CD4-positive, alpha-beta T cell treated with Interleukin-6 at 100 ng/mL for 8 hours (primary cell): ENCODE measurements at places on chromosomes 5 and 9.

GRCh38 chr5:74722271-74722670, 37.2 kb downstream of the HEXB start:
- DNase-seq: no peak

DNA sequence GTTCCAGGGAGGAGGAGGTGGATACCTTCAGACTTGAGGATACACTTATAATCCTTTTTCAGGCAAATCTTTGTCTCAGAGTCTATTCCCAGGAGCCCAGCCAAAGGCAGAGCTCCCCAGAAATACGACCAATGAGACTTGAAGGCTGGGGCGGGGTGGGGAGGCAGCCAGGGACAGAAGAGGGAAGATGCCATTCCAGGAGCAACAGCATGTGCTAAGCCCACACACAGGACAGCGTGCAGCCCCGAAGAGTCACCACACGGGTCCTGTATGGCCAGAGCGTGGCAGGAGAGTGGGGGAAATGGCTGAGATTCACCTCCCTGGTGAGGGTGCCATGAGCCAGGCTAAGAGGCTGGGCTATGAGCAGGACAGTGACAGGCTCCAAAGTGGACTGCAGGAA, 35.2 kb downstream of the WHRN start:
- DNase-seq: no peak

- no peak for DNase-seq
Measured at GRCh38 chr5:6193310-6193709, 185.0 kb downstream of the MED10 start.

GRCh38 chr9:123631862-123632261, 275.9 kb downstream of the CRB2 start:
- DNase-seq: no peak

- no peak for DNase-seq
Measured at GRCh38 chr5:122390154-122390553, 78.1 kb downstream of the SNCAIP start.

GRCh38 chr9:109520475-109521132, 22.5 kb upstream of the PTPN3 start:
- no peak for DNase-seq

- no peak for DNase-seq
Measured at GRCh38 chr5:75071100-75071499, 18.7 kb upstream of the GCNT4 start.

DNA sequence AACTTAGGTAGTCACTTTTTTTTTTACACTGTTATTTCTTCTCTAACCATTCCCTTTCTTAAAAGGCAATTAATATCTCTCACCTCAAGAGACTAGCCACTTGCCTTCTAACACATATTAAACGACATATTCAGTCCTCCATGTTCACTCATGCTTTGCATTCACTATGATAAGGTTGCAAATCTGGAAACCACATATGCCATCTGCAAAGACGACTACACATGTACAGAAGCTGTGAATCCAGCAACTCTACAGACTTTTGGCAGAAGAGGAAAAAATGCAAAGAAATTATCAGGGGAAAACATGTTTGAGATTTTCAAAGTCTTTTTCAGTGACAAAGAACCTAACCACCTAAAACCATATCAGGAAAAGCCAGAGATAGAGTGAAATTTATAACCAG, 112.1 kb downstream of the EPB41L4A start:
- DNase-seq: no peak

DNA sequence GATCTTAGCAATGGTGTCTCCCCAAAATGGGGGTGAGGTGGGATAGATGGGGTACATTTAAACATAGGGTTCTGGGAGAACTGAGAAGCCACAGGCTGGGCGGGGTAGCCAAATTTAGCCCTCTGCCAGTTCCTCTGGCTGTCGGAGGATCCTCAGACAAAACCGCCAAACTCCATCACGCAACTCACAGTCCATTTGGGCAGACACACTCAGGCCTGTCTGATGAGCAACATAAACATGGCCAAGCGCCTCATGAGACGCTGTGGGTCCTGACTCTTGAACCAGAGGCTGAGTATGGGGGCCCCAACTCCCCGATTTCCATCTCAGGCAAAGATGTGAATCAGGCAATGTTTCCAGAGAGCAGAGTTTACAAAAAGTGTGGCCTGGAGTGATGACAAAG, 162.3 kb downstream of the FGF18 start:
- DNase-seq: no peak

DNA sequence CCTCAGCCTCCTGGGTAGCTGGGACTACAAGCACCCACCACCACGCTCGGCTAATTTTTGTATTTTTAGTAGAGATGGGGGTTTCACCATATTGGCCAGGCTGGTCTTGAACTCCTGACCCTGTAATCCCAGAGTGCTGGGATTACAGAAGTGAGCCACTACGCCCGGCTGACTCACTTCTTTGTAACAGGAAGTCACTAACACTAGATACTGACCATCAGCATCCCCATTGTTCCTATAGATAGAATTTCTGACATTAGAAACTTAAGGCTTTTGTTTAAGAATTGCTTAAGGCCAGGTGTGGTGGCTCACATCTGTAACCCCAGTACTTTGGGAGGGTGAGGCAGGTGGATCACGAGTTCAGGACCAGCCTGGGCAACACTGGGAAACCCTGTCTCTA, 42.2 kb downstream of the LEAP2 start:
- DNase-seq: no peak

- DNase-seq: no peak
Measured at GRCh38 chr5:6868171-6868570, 154.9 kb downstream of the TENT4A start.

DNA sequence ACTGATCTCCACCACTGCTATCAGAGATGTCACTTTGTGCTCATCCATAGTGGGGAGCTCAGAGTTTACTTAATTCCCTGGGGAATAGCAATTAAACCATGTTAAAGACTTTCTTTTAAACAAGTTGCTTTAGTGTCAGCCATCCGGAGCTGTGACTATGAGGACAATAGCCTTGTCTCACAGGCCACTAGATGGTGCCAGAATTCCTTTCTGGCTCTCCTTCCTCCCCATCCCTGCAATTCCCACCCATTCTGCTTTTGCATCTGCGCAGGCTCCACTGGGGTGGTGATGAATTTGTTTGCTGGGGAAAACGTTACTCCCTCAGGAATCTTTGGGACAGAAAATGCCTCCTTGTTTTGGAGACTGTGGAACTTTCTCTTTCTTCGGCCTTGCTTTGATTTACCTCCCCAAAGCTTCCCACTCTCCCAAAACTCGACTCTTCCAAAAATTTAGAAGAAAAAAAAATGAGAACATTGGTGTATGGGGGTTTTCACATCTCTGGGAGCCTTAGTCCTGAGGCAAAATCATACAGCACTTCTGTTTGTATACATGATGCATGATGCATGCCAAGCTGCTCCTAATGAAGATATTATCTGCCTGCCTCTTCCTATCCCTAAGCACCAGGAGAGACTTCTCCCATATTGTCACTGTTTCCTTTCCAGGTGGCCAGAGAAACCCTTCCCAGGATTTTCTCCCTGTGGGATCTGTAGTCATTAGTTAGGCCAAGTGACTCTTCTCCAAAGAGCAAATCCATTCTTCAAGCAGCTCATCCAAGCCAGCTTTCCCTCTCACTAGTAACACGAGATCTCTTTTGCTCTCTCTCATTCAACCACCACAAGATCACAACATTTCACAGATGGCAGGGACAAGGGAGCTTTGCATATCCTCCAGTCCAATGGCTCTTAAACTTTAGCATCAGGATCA, 466.1 kb downstream of the TLR4 start:
- no peak for DNase-seq

DNA sequence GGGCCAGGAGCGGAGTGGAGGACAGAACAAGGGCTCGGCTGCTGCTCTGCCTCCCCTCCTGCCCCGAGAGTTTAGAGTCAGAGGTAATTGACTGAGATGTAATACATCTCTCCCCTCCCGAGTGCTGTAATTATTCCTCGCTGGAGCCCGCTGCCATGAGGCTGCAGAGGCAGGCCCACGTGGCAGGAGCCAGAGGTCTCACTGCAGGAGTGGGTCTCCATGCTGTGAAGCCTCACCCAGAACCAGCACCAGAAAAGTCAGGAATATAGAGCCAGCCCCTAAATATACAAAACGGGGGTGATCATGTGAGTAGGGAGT, 2.5 kb downstream of the FAM163B start:
- DNase-seq: no peak

DNA sequence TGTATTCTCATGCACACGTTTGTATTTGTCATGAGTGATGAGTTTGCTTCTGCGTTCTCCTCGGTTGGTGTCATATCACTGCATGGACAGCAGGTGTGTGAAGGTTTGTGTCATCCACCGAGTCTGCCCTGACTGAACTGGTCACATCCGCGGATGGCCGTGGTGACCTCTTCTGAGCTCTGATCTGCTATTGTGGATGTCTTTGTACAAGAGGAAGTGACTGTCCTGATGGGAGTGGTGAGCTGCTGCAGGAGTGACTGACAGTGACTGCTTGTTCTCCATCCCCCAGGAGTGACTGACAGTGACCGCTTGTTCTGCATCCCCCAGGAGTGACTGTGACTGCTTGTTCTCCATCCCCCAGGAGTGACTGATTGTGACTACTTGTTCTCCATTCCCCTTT, 69.9 kb downstream of the EHMT1 start:
- DNase-seq: no peak

DNA sequence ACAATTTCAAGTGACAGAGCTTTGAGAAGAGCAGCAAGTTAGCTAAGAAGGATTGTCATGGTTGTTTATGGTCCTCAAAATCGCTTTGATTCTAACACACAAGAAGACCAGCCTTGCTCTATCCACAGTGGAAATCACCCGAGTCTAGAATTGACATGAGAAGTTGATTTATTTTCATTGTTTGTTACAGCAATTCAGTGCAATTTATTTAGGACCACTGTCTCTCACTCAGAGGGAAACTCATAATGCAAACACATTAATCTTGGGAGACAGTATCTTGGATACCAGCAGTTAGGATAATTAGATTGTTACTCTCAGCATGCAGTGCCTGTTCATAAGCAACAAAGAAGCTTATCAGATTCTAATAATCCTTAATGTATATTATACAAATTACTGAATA, 498.9 kb downstream of the NTRK2 start:
- DNase-seq: no peak

DNA sequence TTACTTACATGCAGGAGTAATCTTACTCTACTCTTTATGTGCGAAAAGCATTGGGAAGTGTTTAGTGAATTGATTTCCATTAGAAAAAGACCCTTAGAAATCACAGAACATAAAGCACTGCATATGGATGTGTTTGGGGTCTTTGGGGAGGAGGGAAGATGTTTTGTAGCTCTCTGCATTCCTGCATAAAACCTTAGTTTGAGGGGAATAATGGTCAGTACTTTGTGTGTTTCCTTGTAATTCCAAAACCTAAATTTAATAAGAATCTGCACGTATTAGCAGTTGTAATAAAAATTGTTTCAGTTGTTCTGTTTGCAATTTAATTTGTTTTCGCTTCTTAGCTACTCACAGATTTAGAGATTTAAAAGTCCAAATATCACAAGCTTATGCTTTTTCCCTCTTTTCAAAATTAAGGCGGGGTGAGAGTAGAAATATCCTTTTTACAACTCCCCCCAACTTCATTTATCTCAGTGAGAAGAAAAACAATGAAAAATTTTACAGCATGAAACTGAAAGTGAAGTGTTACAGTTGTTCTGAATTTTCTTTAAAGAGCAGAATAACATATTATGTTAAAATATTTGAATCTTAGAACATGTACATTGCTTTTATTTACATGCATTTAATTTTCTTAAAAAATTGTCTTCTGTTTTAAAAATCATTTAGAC, 143.8 kb downstream of the SMARCA2 start:
- no peak for DNase-seq

- no peak for DNase-seq
Measured at GRCh38 chr5:164119806-164120447, 614.5 kb downstream of the MAT2B start.

DNA sequence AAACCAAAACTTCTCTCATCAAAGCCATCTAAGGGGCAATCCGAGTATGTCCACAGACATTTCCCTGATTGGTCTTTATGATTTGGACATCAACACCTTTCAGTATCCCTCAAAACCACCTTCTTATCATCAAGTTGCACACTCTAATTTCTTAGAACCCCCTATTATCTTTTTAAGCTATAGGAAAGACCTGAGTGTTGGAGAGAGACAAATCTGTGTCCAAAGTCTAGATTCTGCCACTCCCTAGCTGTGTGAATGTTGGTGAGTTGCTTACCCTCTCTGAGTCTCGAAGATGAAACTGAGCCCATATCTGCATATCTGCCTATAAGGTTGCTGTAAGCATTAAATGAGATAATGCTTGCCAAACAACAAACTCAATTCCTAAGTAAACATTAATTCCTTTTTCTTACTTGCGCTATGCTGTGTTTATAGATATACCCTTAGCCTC, 159.1 kb downstream of the DOCK8 start:
- no peak for DNase-seq

GRCh38 chr5:138998521-138998920, 123.4 kb upstream of the LRRTM2 start:
- DNase-seq: no peak

- DNase-seq: no peak
Measured at GRCh38 chr5:135437422-135437795, 9.7 kb downstream of the DCANP1 start.

DNA sequence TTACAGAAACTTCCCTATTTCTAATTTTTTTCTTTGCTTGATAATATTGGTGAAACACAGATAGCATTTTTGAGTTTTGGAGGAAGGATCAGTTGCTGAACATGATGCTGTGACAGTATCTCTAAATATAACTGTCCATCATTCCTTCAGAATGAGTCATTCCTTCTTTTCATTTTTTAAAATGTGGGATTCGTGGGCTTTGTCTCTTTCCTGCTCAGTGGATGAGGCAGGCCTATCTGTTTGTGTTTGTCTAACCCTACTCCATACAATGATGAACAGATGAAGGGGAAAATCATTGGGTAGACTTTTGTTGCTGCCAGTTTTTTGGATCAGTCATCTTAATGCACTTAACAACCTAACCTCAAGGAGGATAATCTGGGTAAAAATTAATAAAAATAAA, 15.7 kb upstream of the OR13C8 start:
- no peak for DNase-seq

DNA sequence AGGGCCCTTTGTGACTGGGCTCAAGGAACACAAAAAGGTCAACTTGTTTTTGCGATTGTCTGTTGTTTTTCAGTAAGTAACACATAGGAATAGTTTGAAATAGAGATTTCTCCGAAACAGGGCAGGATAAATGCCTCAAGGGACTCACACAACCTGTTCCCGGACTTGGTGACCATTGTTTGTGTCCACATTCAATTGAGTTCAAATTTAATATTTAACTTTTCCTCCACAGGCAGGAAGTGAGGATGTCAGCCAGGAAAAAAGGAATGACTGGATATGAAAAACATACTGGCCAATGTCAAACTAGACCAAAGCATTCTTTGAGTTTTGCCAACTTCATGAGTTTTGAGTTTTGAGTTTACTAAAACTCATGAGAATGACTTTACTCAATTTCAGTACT, 72.7 kb downstream of the SPATA31C2 start:
- DNase-seq: no peak

GRCh38 chr5:146584750-146585149, 68.8 kb upstream of the GPR151 start:
- no peak for DNase-seq

- DNase-seq: no peak
Measured at GRCh38 chr5:32110111-32110696, 63.9 kb downstream of the GOLPH3 start.

- DNase-seq: no peak
Measured at GRCh38 chr9:112007575-112008240, 111.1 kb downstream of the UGCG start.
